ENCODE measurements at places on chromosomes 4 and X.
A peak's percentile ranks its signal among the peaks of the same experiment; 100 is the strongest.

DNA sequence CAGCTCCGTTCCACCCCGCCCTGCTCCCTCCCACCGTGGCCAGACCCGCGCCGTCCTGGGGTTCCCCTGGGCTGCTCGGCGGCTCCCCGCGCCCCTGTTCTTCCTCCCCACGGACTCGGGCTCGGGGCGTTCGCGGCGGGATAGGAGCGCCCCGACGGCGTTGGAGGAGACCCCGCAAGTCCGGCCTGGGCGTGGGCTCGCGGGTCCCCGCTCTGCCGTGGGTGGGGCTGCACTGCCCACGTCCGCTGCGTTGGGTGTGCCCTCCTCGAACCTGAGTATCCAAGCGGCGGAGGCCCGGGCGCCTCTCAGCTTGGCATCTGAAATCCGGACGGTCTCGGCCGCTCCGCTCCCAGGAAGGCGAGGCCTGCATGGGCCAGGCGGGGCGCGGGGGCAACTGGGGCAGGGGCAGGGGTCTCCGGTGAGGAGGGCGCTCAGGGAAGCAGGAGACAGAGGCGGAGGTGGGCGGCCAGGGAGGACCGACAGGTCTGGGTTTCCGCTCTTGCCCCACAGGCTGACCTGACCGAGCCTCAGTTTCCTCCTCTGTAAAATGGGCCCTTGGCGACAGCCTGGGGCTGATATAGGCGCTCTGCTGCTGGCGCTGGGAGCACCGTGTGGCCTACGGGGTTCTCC is 12.0 kb upstream of the NAT8L start:
- DNase-seq: no peak

DNA sequence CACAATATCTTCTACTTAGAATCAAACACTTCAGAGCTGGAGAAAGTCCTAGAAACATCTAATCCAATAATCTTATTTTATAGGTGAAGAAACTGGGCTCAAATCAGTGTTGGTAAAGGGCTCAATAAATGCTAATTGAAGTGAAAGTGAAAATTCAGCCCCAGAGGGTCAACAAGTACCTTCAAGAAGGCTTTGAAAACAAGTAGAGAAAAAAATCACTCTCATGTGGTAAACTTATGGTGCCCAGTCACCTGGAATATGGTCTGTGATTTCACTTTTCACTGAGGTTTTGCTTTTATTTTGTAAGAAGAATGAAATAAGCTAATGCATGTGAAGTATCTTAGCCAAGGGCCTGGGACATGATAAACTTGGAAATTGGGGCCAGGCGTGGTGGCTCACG is 29.1 kb upstream of the EIF4E start:
- no peak for DNase-seq

- DNase-seq: no peak
These were observed 15.2 kb downstream of the LINC00632 start for GRCh38 chrX:140724736-140725135.

DNA sequence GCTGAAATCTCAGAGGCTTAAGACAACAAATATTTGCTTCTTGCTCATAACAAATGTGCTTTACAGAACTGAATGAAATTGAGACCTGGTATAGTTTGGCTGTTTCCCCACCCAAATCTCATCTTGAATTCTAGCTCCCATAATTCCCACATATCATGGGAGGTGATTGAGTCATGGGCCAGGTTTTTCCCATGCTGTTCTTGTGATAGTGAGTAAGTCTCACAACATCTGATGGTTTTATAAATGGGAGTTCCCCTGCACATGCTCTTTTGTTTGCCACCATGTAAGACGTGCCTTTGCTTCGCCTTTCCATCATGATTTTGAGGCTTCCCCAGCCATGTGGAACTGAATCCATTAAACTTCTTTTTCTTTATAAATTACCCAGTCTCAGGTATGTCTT is 221.1 kb upstream of the DIPK2B start:
- no peak for DNase-seq

DNA sequence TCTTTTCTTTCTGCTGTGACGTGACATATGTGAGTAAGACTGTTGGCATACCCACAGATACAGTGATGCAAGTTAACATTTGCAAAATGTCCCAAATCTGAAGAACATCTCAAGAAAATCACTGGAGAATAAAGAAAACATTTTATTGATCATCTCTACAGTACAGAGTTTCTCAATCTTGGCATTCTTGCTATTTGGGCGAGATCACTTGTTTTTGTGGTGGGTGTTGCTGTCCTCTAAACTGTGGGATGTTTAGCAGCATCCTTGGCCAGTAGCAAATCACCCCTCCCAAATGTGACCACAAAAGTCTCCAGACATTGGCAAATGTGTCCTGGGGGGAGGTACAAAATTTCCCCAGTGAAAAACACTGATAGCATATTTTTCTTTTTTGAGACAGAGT is 28.8 kb downstream of the AMELX start:
- DNase-seq: no peak

DNA sequence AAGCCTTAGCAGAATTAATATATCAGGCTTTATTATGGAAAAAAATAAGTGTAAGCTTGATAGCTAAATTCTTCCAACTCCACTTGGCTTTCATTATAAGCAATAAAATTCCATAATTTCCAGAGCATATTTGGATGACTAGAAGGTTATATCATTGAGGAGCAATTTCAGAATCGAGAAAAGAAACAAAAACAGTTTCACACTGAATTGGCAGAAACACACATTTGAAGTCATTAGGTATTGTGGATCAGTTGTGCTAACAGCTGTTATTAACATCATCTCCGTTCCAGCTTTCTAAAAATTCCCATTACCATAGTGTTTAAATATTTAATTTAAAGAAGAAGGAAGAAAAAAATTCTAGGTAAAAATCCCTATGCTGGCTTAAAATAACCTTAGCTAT is 92.6 kb downstream of the ANTXR2 start:
- no peak for DNase-seq

DNA sequence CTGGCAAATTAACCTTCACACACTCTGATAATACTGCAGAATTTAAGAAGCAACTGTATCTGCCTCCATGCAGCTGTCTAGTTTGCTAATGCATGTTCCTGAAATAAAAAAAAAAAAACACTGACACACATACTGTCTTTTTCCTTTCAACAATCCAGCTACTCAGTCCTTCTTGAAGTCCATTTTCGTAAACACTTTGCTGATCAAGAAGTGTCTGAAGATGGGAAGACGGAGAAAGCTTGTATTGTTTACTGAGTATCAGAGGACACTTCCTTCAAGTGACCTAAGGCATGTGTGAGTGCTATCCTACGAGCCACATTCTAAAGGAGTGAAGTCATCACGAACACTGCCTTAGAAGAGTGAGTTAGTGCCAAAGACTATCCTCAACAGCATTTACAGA is 82.6 kb downstream of the LUZP4 start:
- DNase-seq: no peak

GRCh38 chrX:118212817-118213183 is 96.2 kb upstream of the KLHL13 start:
- DNase-seq: no peak

DNA sequence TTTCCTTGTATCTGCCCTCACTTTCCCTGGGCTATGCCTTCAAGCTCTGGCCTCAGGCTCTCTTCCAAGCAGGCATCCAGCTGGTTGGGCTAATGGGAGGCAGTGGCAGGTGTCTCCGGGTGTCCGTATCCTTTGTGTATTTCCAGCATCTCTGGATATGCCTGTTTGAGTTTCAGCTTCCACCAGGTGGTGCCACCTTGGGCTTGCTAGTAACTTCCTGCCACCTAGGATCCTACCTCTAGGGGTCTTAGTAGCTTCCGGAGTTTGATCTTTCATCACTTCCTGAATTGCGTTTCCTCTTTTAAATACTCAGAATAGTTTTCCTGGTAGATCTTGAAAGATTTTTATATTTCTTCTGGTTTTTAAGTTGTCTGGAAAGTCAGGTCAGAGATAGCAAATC is 23.2 kb upstream of the ANOS1 start:
- DNase-seq: no peak

- no peak for DNase-seq
These were observed 86.8 kb downstream of the HHIP start for GRCh38 chr4:144732584-144733428.

- DNase-seq: no peak
These were observed 3.1 kb upstream of the SFRP2 start for GRCh38 chr4:153791746-153792617.

GRCh38 chr4:40325406-40326019 is 9.6 kb upstream of the CHRNA9 start:
- DNase-seq: peak; percentile 64

GRCh38 chr4:94410678-94411206 is 41.0 kb upstream of the PDLIM5 start:
- DNase-seq: no peak

GRCh38 chr4:38230121-38230801 is 270.1 kb downstream of the PTTG2 start:
- no peak for DNase-seq

- no peak for DNase-seq
These were observed 178.3 kb upstream of the ZIC3 start for GRCh38 chrX:137387646-137388045.

DNA sequence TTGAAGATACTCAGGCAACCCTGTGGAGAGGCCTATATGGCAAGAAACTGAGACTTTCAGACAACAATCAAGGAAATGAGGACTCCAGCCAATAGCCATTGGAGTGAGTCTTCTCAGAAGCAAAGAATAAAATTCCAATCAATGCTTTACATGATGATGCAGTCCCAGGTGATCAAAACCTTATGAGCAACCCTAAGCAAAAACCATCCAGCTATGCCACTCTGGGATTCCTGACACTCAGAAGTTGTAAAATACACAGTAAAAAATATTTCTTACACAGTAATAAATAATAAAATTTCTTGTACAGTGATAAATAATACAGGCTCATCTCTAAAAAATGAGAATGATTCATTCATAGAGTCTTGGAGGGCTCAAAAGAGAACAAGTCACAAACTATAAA is 150.6 kb downstream of the IL15 start:
- no peak for DNase-seq

- DNase-seq: no peak
These were observed 422.2 kb downstream of the PDHA2 start for GRCh38 chr4:96262057-96262456.

GRCh38 chrX:111098874-111099273 is 2.9 kb downstream of the PAK3 start:
- peak; percentile 54 for DNase-seq

Measured in activated CD4-positive, alpha-beta T cell treated with anti-CD3 and anti-CD28 coated beads for 4 hours (primary cell).